Kasumi-1 (cell line): ENCODE measurements at places on chromosomes 7 and 10.

- DNase-seq = no peak
Measured at GRCh38 chr10:71366690-71367089, 30.0 kb upstream of the CDH23 start.

DNA sequence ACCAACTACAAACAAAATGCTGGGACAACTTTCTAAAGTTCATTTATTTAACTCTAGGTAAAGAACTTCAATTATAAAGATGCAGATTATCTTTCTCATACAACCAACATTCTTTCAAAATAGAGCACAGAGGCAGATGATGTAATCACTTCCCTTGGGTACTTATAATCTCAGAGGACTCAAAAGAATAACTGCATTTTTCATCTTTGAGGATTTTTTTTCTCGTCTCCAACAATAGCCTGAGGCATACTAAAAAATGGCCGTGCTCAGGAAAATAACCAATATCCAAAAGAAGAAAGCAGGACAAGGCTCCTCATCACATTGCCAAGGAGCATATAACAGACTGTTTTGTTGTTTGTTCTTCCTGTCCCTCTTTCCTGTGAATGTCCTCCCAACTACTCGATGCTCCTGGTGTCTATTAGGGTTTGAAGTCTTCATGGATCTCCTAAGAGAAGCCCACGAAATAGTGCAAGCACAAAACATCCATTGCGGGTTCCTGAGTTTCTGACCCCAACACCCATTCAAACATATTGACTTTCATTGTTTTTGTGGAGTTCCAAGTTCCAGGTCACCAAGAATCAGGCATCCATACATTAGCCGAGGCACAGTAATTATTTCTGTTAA is 182.9 kb downstream of the SORCS1 start:
- DNase-seq = no peak

DNA sequence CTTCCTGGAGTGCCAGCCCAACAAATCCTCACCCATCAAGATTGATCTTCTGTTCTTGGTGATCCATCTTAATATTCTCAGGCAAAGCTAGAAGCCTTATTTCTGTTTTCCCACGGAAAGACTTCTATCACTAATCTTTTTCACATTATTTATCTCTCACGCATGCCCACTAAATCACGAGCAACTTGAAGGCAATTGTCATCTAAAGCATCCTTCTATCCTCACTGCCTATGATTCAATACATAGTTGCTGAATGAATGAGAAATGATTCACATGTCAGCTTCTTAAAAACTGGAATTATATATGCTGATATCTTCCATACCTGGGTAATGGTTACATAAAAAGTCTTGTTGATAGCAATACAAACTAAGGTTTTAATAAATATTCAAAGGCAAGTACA is 12.6 kb upstream of the COL1A2 start:
- DNase-seq = no peak

DNA sequence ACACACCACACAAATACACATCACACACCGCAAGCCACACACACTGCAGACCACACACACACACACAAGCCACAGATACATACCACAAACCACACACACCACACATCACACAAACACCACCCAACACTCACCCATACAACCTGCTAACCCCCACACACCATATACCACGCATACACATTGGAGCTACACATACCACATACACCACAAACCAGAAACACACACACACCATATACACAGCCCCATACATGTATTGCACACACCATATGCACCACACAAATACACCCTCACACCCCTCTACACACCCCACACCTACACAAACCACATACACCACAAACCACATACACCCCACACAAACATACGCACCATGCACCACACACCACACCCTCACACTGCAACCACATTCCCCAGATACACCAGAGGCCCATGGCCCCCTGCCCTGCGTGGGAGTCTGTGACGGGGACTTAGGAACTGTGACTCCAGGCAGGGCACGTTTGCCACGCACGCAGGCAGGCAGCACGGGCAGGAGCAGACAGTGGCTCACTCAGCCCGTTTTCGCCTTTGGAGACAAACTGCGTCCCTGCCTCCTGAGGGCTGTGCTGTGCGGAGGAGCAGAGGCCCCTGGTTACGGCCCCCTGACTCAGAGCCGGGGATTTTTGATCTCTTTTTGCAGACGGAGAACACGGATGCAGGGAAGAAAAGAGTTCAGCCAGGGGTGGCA is 52.6 kb downstream of the TMEM209 start:
- no peak for DNase-seq

DNA sequence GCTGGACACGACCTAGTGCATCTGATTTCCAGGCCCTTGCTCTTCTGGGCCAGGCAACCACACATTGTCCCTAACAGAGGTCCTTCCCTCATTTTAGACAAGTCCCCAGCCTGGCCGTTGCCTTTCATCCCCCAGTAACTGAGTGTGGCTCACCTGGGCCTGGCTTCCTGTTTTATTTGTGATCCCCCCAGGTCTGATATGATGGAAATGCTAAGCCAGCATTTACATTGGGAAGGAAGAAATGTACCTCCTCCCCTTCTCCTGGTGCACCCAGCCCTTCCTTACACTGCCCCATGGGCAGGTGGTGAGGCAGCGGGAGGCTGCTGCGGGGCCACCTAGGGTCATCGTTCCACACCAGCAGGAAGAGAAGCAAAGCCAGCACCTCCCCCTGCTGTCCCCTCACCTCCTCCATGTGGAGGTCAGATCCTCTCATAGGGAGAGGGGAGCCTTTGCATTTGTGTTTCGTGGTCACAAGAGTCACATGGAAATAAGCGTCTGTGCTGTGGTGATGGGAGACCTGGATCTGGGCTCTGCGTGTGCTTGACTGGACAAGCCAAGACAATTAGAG is 108.8 kb downstream of the GLRX3 start:
- no peak for DNase-seq

DNA sequence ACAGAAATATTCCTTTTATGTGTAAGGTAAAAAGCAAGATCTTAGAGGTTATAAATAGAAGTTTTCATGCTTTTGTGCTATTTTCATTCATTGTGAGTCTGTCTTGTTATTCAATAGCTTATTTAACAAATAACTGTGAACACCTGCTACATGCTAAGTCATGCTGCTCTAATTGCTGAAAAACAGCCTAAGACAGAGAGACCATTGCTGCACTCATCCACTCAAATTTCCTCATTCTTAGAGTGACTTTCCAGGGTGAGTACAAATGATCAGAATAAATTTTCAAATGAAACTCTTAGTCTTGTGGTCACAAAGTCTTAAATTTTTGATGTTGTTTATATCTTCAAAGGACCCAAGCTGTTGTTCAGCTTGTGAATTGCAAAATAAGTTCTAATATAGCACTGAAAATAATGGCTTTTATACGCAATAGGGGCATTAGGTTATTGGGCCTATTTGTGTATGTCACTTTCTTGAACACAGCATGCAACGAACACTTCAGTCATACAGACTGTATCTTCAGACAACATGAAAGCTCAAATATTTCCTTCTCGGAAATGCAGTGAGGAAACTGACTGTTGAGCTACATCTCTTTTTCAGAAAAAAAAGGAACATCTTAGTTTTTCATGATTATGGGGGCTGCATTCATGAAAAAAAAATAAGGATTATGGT is 247.9 kb upstream of the PCDH15 start:
- no peak for DNase-seq

GRCh38 chr7:83413831-83414230 is 235.1 kb downstream of the SEMA3E start:
- no peak for DNase-seq

DNA sequence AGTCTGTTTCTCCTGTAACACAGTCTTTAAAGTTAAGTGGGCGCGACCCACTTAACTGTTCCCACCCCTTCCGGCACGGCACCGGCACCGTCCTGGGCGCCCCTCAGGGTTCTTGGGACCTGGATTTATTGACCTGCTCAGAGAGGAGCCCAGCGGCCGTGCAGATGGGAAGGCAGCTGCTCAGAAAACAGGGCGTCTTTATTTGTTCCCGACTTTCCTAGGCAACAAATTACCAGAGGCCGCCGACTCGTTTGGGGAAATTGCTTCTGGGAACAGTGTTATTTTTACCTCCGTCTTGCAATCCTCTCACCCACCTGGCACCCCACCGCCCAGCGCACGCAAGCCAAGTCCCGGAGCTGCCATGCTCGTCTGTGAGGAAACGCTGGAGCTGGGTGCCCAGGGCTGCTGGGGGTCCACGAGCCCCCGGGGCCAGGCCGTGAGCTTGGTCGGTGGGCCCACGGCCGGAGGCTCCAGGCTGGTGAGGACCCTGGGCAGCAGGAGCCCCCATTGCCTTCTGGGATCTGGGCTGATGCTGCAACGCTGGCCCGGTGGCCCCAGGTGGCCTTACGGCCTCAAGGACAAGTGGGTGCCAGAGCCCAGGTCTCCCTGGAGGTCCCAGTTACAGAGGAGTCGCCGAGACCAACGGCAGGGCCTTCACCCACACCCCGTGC is 14.9 kb upstream of the ADGRA1 start:
- DNase-seq = no peak

DNA sequence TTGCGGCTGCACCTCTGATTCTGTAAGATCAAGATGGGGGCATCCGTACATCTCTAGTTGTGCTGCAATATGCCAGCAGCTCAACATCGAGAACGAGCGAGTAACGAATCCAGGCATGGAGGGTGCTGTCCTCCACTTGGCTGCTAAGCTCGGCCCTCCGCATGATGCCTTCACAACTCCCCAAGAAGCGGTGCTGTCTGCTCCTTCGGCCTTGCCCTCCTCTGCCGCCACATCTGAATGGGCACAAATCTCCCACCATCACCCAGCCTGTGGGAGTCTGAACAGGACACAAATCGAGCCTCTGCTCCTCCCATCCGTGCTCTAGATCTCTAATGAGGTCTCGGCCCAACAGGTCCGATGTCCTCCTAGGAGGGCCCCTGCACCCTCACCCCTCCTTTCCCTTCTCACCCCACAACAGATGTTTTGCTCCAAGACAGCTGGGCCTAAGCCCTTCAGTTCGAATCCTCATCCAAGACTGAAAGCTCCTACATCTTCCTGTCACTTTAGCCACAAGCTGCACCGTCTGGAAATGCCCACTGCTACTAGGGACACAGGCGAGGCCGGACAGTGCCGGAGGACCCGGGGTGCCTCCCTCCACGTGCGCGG is 86.7 kb downstream of the ZNF33B start:
- no peak for DNase-seq

- DNase-seq = no peak
Measured at GRCh38 chr10:108684431-108684830, 1238.9 kb downstream of the XPNPEP1 start.

GRCh38 chr10:101780187-101780817 is 2.9 kb downstream of the NPM3 start:
- DNase-seq = no peak

DNA sequence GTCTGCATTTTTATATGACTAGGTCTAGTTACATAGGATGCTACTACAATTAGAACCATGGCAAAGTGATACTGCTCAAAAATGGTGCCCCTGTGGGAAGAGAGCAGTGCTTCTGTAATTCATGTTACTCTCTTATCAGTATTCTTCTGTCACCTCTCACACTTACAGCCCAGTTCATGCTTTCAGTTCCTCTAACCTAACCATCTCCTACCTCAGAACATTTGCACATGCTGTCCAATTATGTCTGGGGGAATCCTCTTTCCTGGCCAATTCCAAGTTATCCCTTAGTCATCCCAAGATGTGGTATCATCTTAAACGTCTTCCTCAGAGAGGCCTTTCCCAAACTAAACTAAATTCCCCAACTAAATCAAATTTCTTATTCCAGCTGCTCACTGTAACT is 190.2 kb downstream of the RELN start:
- DNase-seq = no peak

DNA sequence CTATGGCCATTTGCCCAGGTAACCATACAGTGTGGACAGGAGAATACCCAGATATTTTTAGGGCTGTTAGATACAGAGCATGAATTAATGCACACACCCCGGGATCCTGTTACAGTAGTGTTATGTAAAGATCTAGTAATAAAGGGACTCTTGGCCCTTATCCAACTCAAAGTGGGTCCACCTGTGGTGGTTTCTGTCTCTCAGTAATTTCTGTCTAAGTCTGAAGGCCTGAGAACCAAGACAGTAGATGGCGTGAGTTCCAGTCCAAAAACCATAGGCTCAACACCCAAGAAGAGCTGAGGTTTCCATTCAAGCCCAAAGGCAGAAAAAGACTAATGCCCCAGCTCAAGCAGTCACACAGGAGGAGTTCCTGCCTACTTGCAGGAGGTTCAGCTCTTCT is 277.7 kb downstream of the ZEB1 start:
- DNase-seq = no peak

DNA sequence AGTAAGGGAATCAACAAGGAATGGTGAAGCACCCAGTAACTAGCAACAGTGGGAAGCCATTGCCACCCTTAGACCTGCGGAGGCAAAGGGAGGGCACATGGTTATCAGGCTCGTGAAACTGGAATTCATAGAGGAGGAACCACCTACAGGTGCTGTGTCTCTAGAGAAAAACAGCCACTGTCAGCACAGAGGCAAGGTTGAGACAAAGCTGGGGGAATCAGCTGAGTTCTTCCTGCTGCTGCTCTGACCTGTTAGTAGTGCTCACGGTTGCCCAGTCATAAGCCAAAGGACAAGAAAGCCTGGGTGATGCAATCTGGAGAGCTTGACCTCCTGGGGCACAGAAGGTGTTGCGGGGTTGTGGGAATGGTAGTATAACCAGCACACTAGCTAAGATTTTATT is 110.1 kb downstream of the TPST1 start:
- DNase-seq = no peak

GRCh38 chr7:151256410-151257045 is 8.0 kb upstream of the SMARCD3 start:
- no peak for DNase-seq

DNA sequence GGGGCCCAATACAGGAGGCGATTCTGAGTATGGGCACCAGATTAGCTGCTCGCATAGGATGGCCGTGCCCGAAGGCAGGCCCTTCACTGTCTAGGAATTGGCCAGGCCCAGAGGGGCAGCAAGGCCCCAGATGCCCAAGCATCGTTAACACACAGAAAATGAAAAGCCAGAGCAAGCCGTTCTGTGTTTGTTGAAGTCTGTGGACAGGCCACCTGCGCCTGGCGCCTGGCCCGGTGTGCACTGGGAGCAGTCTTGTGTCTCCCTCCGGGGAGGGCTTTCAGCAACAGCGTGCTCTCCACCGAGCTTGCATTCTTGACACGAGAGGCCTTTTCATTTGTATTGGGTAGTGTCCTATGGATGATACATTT is 34.5 kb upstream of the TTYH3 start:
- no peak for DNase-seq

DNA sequence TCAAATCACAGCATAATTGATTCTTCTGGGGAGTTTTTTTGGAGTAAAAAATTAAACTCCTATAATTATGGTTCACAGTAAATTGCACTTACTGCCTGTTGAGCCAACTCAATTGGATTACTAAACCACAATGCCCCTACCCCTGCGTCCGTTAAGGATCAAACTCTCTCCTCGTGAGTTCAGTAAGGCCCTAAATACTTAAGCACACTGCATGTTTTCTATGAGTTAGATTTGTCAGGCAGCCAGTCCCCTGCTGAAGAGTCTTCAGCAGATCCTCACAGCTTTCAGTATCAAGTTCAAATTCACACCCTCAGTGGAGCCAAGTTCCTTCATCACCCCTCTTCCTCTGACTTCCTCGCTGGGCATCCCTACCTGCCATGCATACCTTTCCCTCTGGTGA is 275.0 kb upstream of the BMPER start:
- DNase-seq = no peak
